ENCODE measurements at places on chromosomes 12 and 14.

DNA sequence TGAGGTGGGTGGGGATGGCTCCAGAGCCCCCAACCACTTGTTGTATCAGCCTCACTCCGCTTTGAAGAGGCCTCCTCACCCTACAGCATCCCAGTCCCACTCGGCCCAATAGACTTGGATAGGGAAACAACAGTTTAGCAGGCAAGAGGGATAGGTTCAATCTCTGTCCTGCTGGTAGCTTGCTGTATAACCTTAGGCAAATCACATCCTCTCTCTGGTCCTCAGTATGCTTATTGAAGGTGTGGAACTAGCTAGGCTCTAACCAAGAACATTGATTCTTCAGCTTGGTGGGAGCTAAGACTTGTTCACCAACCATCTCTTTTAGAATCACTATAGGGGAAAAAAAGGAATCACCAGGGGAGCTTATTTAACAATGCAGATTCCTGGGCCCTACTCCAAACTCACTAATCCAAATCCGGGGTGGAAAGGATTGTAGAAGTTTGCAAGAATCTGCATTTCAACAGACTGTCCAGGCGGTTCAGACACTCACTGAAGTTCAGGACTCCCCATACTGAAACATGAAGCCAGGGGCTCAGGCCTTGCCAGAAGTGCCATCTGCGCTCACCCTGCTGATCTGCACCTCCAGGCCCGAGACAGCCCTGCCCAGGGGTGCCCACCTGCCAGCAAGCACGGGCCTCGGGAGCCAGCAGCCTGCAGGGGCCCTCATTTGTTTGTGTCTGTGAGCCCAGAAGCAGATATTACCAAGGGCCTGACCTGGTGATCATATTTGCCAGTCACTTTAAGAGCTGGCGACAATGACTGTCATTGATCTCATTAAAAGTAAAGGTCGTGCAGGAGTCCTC is 113.0 kb downstream of the ADCK1 start:
- no peak for DNase-seq

GRCh38 chr14:28608851-28609828 is 157.4 kb upstream of the FOXG1 start:
- DNase-seq = peak; percentile 4

GRCh38 chr12:91778938-91779400 is 366.7 kb downstream of the BTG1 start:
- DNase-seq = peak; percentile 58

DNA sequence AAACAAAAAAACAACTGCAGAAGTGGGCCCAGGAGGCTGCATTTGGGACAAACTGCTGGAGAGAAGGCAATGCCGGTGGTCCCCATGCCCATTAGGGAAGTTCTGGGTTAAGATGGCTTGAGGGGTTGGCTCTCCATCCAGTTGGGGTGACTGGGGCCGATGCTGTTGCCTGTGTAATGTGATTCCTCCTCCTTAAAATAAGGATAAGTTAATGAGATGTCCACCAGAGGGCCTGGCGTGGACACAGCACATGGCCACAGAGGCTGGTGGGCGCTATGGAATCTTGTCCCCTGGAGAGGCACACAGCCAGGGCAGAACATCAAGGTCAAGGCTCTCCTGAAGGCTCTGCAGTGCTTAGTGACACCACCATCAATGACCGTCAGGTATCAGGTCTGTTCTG is 1.0 kb upstream of the TESC start:
- DNase-seq = no peak

DNA sequence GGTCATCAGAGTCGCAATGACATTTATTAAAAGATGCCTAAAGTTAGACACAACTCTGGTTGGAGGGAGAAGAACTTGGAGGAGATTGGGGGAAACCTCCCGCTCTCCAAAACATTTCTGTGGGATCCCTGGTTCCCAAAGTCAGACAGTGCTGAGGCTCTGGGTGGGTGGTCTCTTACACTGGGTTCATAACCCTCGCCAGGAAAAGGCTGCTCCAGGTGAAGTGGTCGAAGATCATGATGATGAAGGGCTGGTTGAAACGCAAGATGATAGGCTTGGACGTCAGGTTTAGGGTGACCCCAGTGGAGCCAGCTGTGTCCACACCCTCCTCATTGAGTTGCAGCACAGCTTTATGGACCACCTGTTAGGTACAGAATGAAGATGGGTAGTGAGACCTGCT is 11.2 kb upstream of the SERPINA10 start:
- DNase-seq = no peak

- no peak for DNase-seq
Measured at GRCh38 chr12:49798248-49798647, 30.0 kb downstream of the NCKAP5L start.

- no peak for DNase-seq
Measured at GRCh38 chr12:2483713-2484112, 311.1 kb upstream of the FKBP4 start.

- no peak for DNase-seq
Measured at GRCh38 chr12:101207086-101207780, 2.8 kb downstream of the SLC5A8 start.

DNA sequence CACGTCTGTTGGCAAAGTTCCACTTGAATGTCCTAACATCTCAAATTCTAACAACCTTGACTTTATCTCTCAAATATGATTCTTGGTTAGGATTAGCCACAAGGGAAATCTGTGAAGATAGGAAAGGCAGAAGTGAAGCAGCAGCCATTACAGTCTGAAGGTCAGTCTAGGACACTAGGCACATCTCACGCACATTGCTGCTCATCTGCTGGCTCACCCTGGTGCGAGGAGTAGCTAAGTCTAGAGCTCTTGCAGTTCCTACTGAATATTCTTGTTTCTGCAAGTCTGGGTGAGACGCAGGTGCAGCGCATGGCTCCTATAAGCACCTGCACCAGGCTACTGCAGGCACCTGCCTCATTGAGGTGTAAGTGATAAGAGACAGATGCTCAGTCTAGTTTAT is 6.4 kb upstream of the SLC25A3 start:
- no peak for DNase-seq

- no peak for DNase-seq
Measured at GRCh38 chr14:74144789-74145188, 60.0 kb downstream of the LIN52 start.

- no peak for DNase-seq
Measured at GRCh38 chr12:59164991-59165718, 244.9 kb upstream of the LRIG3 start.

GRCh38 chr12:131055596-131056233 is 102.0 kb downstream of the ADGRD1 start:
- DNase-seq = no peak

- DNase-seq = no peak
Measured at GRCh38 chr12:39905152-39905551, 200.7 kb downstream of the SLC2A13 start.

GRCh38 chr12:64900540-64900939 is 76.1 kb downstream of the TBC1D30 start:
- no peak for DNase-seq

DNA sequence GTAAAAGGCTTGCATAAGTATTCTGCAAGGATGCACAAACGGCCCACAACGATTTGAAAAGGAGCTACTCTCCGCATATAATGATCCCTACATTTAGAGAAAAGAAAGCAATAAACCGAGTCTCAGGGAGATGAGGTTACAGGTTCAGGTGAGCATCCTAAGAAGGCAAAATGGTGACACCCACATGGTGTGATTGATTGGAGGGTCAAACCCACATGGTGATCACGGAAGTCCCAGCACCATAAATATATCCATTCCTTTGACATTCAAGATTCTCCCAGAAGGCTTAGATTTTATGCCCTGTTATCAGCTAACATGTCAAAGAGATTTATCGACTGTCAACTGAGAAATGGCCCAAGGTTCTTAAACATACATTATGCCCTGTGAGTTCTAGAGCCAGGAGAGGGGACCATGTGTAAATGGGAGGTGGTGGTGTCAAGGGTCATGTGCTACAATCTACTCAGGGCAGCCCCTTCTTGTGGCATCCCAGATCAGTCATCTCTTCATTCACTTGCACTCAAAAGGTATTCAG is 282.2 kb downstream of the EMP1 start:
- no peak for DNase-seq

- no peak for DNase-seq
Measured at GRCh38 chr12:32605326-32606095, 73.6 kb upstream of the DNM1L start.

DNA sequence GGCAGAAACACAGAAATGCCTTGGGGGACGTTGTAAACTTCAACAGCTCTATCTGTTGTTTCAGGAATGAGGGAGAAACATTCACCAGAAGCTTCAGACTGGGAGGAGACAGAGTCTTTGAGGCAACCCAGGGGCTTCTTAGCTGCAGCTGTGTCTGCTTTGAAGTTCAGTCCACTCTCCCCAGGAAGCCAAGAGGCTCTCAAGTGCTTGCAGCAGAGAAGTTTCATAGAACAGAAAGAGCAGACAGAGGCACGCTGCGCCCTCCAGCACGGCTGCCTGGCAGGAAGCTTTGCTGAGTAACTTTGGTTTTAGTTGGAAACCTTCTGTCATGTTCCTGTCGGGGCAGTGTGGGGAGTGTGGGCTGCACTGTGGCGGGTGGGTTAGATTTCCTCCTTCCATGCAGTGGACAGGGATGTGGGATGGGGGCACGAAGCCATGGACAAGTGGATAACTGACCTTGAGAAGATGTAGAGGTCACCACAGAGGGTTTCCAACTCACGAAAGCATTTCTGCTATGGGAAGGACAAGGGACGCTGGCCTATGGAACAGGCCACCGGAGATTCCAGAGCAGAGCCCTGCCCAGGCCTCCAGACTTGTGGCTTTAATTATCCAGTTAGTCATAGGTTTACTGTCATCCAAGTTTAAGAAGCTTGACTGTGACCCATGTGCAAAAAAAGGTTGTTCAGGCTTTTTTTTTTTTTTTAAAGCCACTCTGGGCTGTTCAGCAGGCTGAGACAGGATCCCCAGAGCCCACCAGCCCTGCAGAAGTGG is 107.7 kb downstream of the ARF6 start:
- peak; percentile 70 for DNase-seq

GRCh38 chr12:130280742-130281141 is 56.9 kb upstream of the PIWIL1 start:
- DNase-seq = no peak

DNA sequence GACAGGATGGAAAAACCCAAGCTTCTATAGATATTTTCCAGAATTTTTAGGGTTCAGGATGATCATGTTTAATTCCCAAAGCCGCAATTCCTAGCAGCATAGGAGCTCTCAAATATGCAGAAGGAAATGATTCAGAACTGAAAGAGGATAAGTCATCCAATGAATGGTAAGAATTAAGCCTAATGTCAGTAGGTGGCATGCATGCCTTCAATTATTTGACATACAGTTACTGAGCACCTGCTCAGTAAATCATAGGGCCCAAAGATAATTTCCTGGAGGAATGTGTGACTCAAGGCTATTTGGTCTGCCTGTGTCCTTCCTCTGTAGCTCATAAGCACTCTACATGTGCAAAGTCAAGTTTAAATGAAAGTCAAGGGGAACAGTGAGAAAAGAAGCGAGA is 116.8 kb upstream of the SLC38A4 start:
- no peak for DNase-seq

GRCh38 chr12:13777374-13777773 is 204.0 kb downstream of the GRIN2B start:
- no peak for DNase-seq

- DNase-seq = no peak
Measured at GRCh38 chr12:94750864-94751263, 100.5 kb upstream of the TMCC3 start.
